Brain pericyte (primary cell): ENCODE measurements at places on chromosomes 2 and 18.

- DNase-seq = no peak
Observed at GRCh38 chr2:112048887-112049286, 6.2 kb upstream of the TMEM87B start.

- no peak for DNase-seq
Observed at GRCh38 chr2:130807659-130808385, 28.9 kb upstream of the ARHGEF4 start.

DNA sequence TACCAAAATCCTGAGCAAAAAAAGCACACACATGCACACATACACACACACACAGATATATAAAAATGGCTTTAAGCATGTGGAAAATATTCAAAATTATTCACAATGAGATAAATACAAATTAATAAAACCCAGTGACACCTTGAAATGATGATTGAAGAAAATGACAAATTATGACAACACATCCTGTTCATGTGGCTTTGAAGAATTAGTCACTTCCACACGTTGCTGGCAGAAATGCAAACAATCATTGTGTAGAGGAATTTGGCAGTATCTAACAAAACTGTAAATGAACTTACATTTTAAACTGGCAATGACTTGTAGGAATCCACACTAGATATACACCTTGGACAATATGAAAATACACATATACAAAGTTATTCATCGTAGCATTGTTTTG is 95.8 kb upstream of the RGPD4 start:
- no peak for DNase-seq

DNA sequence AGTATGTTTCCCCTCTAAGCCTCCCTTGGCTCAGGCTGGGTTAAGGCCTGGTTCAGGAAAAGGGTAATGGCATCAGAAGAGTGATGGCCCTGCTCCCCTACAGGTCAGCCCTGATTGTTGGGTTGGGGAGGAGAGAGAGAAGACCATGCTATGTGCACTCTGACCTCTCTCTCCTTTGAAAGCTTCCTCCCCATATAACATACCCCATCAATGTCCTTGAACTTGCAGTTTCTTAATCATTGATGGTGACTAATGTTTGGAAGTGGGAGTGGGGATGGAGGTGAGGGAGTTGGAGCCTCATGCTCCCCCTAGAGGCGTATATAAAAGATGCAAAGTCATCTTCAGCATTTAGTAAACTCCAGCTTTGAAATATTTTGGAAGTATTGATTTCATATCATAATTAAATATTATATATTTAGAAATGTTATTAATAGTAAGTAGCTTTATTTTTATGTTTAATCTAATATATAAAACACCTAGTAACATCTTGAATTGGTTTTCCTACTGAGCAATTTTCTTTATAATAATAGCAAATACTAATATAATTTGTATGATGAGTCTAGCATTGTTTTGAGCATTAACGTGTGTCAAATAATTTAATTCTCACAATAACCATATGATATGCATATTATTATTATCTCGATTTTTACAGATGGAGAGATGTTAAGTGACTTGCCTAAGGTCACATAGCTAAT is 8.8 kb downstream of the PLCL1 start:
- DNase-seq = no peak

DNA sequence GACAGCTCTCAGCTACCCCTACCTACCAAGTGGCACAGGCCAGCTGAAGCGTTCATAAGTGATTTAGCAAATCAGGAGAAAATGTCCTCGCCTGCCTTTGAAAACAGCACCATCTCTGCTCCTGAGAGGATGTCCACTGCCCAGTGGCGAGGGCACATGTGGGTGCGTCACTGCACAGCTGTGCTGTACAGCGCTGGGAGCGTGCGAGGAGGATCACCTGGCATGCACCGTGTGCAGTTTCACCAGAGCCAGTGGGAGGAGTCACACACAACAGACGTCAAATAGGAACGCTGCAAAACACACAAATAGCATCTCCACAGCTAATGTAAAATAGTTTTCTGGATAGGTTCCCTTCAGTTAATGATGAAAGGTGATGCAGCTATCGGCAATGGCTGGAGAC is 154.1 kb downstream of the HDAC4 start:
- no peak for DNase-seq

- no peak for DNase-seq
Observed at GRCh38 chr18:40179729-40180461, 1775.1 kb upstream of the PIK3C3 start.

DNA sequence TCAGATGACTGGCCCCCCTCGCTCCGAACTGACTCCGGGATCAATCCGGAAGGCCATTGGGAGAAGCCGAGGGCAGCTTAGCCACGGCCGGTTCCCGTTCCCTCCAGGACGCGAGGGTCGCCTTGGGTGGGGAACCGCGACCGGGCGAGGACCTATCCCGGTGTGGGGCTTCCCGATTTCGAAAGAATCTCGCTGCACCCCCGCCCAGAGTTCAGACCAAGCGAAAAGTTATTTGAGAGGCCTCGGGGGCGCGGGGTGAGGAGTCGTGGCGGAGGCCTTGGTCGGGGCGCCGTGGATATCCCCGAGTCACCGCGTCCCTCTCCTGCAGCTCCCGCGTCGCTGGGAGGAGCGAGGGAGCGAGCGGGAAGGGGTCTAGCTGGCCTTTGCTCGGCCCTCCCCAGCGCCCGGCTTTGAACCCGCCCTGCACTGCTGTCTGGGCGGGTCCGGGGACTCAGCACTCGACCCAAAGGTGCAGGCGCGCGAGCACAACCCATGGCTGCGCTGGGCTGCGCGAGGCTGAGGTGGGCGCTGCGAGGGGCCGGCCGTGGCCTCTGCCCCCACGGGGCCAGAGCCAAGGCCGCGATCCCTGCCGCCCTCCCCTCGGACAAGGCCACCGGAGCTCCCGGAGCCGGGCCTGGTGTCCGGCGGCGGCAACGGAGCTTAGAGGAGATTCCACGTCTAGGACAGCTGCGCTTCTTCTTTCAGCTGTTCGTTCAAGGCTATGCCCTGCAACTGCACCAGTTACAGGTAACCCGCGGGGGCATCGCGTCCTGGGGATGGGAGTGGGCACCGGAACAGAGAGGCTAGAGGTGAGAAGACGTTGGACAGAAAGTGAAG is at the start of gene CYP27A1:
Gene CYP27A1 (plus strand): TSS at position 457 of the 837 bp plus-strand sequence. CDS start 36 bp downstream, at position 493.
- no peak for DNase-seq

GRCh38 chr2:131724019-131724418 is 196.3 kb downstream of the CCDC74A start:
- no peak for DNase-seq

DNA sequence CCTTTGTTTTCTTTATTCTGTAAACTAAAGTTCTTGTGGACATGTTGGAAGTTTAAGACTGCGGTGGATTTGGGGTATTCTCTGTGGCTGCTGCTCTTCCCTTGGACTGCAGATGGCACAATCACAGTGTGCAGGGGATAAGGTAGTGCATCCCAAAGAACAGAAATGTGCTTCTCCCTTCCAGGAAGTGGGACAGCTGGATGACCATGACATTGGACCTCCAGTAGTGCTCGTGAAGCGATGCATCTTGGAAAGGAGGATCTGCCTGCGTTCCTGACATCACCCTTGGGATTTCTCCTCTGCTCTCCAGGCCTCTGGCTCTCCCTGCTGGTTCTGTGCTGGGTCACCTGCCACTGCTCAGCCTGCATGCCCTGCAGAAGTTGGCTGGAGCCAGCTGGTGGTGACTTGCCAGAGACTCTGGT is 109.9 kb downstream of the SLC4A3 start:
- DNase-seq = no peak

DNA sequence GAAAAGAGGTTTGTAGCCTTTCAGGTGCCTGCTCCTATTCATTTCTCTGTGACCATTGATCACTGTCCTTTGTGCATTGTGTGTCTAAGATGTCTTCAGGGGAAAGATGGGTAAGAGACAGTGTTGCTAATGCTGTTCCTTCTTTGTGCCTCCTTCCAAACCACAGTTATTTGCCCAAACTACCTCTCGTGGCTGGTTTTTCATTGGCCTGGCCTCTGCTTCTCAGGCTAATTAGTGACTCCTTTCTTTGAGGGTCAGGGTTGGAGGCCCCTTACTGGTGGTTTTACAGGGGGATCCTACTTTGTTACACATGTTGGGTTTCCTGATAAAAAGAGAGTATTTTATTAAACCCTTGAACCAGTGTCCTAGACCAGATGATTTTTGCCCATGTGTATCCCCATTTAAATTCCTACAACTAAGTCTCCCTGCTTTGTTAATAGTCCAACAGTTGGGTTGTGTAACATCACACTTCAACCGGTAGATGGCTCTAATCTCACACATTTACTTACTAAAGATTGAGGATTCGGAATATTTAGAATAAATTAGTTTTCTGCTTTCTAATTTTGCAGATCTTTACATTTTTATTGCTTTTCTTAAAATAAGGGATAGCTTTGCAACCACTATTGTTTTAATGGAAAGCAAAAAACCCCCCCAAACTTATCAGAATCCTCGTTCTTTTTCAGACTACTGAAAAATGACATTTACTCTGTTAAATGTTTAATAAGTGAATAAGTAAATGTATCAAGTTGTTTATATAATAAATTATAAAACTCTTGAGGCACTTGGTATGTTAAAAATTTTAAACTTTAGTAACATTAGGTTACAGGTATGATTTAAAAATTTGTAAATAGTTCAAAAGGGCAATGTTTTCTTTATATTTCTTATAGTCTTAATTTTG is 2.4 kb downstream of the MARS2 start:
- DNase-seq = no peak

DNA sequence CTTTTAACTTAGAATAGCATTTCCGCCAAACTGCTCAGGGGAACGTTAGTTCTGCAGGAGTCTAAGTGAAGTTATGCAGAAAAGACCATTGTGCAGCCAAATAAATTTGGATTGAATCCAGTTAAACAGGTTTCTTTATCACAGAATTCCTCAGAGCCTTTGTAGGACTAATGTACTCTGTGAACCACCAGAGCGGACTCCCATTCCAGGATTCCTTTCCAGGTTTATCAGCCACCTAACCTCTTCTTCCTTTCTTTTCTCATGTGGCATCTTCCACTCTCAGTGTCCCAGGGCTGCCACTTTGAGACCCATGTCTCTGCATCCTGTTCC is 350.4 kb downstream of the TSN start:
- DNase-seq = no peak

GRCh38 chr2:169112841-169113240 is 43.5 kb downstream of the DHRS9 start:
- DNase-seq = no peak

DNA sequence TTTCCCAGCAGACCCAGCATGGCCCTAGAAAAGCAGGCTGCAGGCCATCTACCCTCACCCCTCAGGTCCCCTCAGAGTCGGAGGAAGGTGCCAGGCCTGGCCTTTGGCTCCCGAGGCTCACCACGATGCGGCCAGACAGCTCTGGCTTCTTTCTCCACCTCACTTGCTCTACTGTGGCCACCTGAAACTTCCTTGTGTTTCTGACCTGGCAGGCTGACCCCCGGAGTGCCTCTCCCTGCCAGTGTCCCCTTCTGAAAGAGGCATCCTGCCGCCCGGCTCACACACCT is 375.0 kb upstream of the HS6ST1 start:
- no peak for DNase-seq
